ENCODE measurements at places on chromosomes 7 and 10. TPM values are rescaled to one million over a fixed set of nuclear protein-coding genes. Genes with fewer than 3 reads are reported as not detected.

LZTS2 gene
- polyA plus RNA-seq: 72.3 TPM

OLAH gene
- polyA plus RNA-seq: 0.65 TPM

CALHM1 gene
- polyA plus RNA-seq: 0.08 TPM

AASS gene
- polyA plus RNA-seq: 41.8 TPM

MARCHF5 gene
- polyA plus RNA-seq: 68.0 TPM

PNLIPRP2 gene
- 0.10 TPM for polyA plus RNA-seq

ITGA8 gene
- 49.9 TPM for polyA plus RNA-seq

CD36 gene
- 33.3 TPM for polyA plus RNA-seq

SYT15B gene
- polyA plus RNA-seq: 2.6 TPM

FEZF1 gene
- not detected for polyA plus RNA-seq

KNDC1 gene
- 4.9 TPM for polyA plus RNA-seq

JAZF1 gene
- 11.2 TPM for polyA plus RNA-seq

FAM25A gene
- not detected for polyA plus RNA-seq

ADCY1 gene
- polyA plus RNA-seq: 3.8 TPM

RNLS gene
- polyA plus RNA-seq: 16.2 TPM
